ENCODE measurements at places on chromosomes 16 and 17. TPM values are rescaled to one million over a fixed set of nuclear protein-coding genes. Genes with fewer than 3 reads are reported as not detected.

Gene ZSCAN10
- polyA plus RNA-seq = 0.01 TPM

Gene TMIGD1
- not detected for polyA plus RNA-seq

Gene CHST4
- polyA plus RNA-seq = not detected

Gene CFAP97D1
- not detected for polyA plus RNA-seq

Gene NT5C
- 50.0 TPM for polyA plus RNA-seq

Gene C17orf78
- polyA plus RNA-seq = not detected

Gene FBXW10
- 0.07 TPM for polyA plus RNA-seq

Gene HELZ
- polyA plus RNA-seq = 4.5 TPM

Gene CASKIN2
- 17.6 TPM for polyA plus RNA-seq

Gene CCL17
- polyA plus RNA-seq = not detected

Gene PLA2G10
- 0.03 TPM for polyA plus RNA-seq

Gene CACNG1
- not detected for polyA plus RNA-seq

Gene TERB1
- not detected for polyA plus RNA-seq

Data from heart right ventricle (tissue), 16 donors.